SW 1271 (cell line): ENCODE measurements at places on chromosomes 3 and 15.
A peak's percentile ranks its signal among the peaks of the same experiment; 100 is the strongest.

DNA sequence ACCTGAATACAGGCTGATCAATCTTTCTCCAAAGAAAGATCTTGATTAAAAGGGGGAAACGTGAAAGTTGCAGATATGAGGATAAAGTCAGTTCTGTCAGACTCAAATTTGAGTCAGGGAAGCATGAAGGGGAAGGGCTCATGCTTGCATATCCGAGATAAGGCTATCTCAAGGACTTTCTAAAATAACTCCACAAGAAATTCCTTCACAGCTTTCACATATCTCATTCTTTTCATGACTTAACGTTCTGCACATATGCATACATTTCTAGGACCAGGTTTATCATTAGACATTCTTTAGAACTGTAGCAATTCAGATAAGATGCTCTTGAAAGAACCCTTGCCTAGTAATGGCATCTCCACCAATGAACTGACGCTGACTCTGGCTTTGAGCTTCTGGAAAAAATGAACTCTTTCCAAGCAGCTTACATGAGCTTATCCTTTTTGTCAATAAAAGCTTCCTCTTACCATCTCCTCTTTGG, 15.9 kb downstream of the SH3GL3 start:
- DNase-seq: no peak

- DNase-seq: peak; percentile 81
These were observed 125.8 kb upstream of the GALNT15 start for GRCh38 chr3:16048435-16049318.

DNA sequence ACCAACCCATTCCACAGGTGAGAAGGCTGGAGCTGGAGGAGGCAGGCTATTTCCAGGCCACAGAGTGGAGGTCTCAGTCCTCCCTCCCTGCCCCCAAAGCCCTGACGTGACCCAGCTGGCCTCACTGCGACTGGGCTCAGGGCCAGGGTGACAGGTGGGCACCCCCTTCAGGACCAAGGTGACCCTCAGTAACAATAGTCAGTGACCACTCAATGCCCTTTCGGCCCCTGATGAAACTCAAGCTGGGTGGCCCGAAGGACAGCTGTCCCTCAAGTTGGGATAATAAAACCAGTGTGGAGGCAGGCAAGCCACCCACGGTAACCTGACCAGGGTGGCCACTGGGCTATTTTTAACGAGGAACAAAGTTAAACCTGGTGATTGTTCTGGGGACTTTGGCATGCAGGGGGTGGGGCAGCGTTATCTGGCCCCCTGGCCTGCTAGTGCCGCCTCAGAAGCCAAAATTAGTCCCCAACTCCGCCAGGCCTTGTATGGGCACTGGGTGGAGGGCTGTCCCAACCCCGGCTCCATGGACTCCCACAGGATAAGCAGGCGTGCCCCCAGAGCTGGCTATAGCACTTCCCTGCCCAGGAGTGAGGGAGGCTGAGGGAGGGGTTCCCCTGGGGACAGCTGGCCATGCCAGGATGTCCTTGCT, 1.1 kb downstream of the TNNC1 start:
- no peak for DNase-seq

DNA sequence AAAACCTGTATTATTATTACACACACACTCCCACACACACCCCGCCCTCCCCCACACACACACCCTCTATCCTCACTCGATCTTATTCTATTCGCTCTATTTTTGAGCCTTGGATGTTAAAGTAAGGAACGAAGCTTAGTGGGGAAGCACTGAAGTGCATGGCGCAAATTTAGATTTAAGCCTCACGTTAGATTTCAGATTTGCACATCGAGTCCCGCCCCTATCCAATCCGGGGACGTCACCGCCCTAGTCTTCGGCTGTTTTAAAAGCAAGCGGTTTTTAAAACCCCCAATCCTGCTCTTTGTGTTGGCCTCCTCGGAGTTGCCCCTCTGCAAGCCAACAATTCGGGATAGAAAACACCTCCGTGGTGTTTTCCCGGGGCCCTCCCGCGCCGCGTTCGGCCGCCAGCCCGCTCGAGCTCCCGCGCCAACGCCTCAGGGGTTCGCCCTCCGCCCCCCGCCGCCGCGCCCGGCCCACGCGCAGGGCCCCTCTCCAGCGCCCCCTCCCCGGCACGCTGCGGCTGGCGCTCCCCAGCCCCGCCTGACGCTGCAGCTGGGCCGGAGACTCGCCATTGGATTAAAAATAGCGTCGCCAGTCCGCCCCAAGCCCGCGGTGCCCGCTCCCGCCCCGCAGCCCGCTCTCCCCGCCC, at the start of gene USP13:
TSS of gene USP13 (plus strand) at position 594 of the 649 bp plus-strand sequence. CDS start 186 bp downstream, outside the sequence.
- peak; percentile 29 for DNase-seq

- DNase-seq: no peak
These were observed 489.7 kb downstream of the MAGI1 start for GRCh38 chr3:65548848-65549625.

DNA sequence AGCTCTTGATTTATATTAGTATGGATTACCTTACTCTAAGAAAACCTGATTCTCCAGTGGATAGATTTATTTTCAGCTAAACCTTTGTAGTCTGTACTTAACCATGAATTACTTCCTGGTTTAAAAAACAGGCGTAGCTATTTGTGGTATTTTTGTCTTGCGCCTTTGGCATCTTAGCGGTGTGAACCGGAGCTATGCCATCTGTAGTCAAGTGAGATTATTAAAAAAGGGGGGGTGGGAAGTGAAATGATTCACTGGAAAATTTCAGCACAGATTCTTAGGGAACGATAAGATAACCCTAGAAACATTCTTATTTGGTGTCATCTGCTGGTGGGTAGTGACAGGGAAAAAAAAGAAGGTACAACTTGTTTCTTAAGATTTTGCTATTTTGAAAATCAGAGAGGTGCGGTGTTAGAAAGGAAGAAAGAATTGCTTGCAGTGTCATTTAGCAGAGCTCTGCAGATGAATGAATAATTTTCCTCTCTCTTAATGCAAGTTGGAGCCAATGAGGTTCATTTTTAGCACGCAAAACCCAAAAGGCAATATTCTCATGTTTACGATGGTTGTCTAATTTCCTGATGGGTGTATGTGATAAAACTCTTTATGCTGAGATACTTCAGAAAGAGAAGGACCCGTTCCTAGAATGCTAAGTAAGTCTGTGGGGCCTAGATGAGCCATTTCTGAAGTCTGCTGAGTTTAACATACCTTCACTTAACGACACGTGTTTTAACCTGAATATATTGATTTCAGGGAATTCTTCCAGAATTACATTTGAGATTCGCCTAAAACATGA, 44.0 kb downstream of the PSMD6 start:
- no peak for DNase-seq

DNA sequence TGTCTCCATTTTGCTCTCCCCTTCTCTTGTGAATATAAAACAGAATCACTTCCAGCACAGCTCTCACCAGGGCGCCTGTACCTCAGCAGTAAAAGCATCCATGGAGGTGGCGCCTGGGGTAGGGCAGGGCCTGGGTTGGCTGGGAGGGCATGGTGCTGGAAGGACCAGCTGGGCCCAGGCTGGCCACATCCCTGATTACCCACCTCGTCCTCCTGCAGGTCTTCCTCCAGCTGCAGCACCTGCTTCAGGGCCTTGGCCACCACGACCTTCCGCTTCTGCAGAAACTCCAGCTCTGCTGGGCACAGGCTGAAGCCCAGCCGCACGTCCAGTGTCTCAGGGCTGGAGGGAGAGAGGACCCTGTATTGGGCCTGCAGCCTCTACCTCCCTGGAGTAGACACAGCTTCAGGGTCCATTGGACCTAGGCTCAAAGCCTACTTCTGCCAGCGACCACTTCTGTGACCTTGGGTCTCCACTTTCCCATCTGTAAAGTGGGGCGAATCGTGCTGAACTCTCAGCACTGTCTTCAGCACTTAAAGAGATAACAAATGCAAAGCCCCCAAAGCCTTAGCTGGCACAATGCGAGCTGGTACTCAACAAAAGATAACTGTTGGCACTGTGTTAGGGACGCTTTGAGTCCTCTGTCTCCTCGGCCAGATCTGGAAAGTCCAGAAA, 23.8 kb downstream of the PLA2G4E start:
- DNase-seq: no peak

- DNase-seq: no peak
These were observed 75.9 kb upstream of the SPRED1 start for GRCh38 chr15:38176691-38177090.

GRCh38 chr3:184156522-184156955, 1.4 kb downstream of the DVL3 start:
- peak; percentile 47 for DNase-seq

- DNase-seq: no peak
These were observed 651.8 kb upstream of the SGO1 start for GRCh38 chr3:20837676-20838302.

GRCh38 chr3:186596568-186597287, 16.1 kb upstream of the AHSG start:
- no peak for DNase-seq

DNA sequence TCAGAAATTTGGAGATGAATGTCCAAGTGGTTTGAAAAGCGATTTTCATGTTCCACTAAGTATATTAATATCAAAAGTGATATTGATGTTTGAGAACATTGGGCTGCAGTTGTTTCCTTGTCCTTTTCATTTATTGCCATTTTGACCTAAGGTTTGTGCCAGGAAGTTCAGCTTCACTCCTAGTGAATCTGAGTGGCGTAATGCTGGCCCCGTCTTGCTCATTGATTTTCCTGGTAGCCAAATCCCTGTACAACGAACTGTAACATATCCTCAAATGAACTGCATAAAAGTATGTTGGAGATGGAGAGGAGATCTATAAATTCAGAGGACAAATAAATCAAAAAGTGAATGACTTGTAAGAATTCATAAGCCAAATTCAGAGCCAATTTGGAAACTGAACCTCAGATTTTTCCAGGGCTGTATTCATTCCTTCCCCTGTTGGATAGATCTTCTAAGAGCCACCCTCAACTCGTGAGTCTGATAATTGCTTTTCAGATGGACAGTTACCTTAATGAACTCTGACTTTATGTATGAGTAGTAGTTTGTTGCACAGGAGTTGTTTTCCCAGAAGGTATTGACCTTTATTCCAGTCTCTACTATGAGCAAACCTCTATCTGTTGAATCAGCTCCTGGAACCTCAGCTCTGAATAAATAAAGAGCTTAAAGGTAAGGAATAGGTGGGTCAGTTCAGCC, 72.8 kb downstream of the ITPR1 start:
- no peak for DNase-seq

- DNase-seq: no peak
These were observed 134.0 kb upstream of the THRB start for GRCh38 chr3:24628523-24629258.
